ENCODE measurements at places on chromosomes 13 and 19.

DNA sequence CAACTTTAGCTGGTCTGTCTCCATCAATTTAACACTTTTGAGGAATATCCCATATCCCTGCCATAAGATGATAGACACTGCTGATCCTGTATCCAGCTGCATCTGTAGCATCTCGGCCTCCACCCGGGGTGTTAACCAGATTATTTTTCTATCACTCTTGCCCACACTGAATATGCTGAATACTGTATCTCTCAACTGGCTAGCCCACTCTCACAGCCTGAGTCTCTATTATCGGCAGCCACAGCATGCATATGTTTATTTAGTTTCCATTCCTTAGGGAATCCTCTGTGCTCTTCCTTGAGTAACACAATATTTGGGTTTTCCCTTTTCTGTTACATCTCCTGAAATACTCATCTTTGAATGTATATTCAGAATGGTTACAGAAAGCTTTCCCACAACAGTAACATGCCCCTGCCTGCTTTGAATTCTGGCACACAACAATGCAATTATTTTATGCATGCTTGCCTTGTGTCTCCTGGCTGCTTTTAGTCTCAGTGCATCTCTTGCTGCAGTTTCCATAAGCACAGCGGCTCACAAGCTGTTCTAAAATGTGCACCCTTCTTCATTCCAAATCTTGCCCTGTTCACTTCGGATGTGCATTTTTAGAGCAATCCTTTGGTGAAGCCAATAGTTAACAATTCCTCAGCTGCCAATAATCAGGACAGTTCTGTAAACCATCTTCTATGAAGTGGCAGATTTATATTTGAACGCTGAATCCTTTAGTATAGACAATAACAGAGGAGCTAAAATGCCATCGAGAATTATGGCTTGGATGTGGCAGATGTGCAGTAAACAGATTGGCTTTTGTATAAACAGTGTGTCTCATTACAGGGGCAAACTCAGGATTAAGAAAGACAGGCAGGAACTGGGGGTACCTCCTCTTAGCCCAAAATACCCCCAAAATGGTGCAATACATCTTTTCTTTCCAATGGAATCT, 261.9 kb upstream of the SOX21 start:
- no peak for DNase-seq

GRCh38 chr19:7902796-7903243, 857 bp upstream of the MAP2K7 start:
- DNase-seq, result no peak

GRCh38 chr19:41933693-41934426, 5.6 kb upstream of the ERFL start:
- no peak for DNase-seq

DNA sequence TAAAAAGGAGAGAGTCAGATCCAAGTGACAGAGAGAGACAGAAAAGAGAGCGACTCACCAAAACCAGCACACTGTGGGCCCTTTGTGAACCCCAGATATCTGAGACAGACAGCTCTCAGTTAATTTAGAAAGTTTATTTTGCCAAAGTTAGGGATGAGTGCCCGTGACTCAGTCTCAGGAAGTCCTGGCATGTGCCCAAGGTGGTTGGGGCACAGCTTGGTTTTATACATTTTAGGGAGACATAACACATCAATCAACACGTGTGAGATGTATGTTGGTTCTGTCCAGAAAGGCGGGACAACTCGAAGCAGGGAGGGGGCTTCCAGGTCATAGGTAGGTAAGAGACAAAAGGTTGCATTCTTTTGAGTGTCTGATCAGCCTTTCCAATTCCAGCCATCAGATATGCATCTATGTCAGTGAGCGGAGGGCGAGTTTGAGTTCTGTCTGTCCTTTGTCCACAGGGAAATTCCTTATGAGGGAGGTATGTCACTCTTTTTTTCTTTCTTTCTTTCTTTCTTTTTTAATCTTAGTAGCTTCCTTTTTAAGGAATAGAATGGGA, 37.2 kb upstream of the ATP11A start:
- DNase-seq, result no peak

DNA sequence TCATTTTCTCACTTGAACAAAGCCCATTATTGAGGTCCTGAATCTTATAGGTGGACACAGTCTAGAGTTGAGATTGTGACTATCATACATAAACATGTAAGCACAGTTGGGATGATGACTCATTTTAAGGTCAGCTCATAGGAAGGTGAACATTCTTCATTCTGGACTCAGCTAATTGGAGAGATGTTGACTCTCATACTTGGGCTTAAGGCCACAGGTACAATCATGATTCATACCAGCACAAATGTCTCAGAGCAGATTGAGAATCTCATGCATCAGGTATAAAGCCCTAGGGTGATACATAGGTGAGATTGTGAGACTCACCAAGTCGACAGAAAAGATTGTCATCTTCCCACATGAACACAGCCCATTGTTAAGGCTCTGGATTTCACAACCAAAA, 62.3 kb upstream of the ZNF724 start:
- DNase-seq, result no peak

- no peak for DNase-seq
Observed at GRCh38 chr13:22027566-22027965, 356.7 kb downstream of the FGF9 start.

DNA sequence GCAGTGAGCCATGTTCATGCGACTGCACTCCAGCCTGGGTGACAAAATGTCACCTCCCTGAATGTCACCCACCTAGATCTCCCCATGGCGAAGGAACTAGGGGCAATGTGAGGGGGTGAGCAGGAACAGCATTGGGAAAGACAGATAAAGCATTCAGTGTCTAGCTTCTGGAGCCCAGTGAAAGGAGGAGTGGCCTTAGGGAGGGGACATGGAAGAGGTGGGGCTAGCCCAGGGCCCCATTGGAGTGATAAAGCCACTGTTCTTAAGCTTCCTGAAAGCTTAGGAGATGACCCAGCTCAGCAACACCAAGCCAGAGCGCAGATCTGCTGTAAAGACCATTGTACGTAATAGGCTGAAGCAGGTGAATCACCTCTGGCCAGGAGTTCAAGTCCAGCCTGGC, 13.0 kb upstream of the KCNN1 start:
- DNase-seq, result no peak

DNA sequence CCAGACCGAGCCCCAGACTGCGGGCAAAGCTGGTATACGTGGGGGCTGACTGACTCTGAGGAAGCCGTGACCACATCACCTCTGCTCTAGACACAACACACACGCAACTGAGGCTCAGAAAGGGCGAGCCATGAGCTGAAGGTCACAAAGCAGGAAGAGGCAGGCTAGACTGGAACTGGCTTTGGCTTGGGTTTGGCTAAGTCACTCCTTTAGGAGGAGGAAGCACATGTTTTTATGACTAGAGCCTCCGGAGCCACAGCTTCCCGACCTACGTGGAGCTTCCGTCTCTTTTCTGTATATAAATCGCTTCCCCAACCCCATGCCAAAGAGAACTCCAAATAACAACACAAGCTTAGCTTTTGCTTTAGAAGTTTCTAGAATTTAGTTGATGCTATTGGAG, 48.0 kb downstream of the RFX2 start:
- DNase-seq, result no peak

GRCh38 chr19:49911381-49912145, 14.9 kb upstream of the IL4I1 start:
- DNase-seq, result peak; percentile 66

- no peak for DNase-seq
Observed at GRCh38 chr19:11519138-11519537, 9.8 kb downstream of the ECSIT start.

- DNase-seq, result no peak
Observed at GRCh38 chr19:47479701-47480503, 4.1 kb downstream of the KPTN start.

DNA sequence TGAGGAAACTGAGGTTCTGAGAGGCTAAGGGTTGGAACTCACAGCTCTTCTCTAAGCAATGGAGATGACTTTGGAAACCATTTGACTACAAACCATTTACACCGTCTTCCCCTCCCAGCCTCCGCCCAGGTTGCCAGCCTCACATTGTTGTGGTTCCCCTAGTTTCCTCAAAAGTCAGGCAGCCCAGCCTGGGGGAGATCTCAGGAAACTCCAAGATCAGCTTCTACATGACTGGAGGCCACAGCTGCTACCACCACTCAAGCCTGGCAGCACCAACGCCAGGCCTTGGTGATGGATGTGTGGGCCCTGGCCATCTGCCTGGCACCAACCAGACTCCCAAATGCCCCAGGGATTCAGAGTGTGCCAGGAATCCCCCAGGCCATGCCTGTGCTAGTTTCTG, 207.9 kb downstream of the TSHZ3 start:
- no peak for DNase-seq

DNA sequence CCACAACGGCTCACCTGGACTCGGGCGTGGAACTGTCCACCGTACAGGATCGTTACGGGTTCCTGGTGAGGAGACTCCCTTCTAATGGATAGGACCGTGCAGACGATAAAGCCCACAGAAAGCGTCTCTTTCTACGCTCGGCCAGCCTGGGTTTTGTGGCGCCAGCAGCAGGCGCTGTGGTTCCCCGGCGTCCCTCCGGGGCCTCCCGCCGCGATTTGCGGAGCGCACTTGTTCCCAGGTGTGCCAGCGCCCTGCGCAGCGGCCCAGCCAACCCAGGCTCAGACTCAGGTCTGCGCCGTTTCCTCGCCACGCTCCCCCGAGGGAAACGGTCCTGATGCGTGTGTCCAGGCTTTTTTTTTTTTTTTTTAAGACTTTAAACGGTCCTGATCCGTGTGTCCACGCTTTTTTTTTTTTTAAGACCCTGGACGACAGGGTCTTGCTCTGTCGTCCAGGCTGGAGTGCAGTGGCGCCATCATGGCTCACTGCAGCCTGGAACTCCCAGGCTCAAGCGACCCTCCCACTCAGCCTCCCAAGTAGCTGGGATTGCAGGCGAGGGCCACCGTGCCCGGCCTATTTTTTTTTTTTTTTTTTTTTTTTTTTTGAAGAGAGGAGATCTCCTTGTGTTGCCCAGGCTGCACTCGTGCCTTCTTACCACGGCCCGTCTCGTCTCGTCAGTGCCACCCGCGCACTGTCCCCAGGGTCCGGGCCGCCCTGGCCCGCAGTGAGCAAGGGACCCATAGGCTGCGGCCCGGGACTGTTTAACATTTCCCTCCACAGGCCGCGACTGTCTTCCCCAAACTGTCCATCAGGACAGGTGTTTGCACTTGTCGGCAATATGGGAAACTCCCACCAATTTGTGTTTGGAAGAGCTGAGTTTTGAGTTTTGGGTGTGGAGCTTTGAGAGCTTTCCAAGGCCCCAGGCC, 23.8 kb downstream of the GJA3 start:
- DNase-seq, result no peak

DNA sequence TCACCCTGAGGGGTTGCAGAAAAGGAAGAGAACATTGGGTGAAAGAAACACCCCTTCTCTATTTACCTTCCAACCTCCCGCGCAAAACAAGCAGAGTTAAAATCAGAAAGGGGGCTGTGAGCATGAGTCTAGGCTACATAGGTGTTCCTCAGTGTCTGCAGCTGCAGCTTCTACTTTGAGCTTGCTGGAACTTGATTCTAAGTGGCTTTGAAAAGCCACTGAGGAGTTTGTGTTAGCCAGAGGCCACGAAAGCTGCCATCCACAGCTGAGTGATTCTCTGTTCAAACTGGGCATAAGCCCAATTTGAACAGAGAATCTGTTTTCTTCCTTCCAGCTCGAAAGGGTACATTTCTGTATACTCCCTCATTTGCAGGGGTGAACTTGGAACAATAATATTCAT, 343.9 kb downstream of the PCDH9 start:
- DNase-seq, result no peak

DNA sequence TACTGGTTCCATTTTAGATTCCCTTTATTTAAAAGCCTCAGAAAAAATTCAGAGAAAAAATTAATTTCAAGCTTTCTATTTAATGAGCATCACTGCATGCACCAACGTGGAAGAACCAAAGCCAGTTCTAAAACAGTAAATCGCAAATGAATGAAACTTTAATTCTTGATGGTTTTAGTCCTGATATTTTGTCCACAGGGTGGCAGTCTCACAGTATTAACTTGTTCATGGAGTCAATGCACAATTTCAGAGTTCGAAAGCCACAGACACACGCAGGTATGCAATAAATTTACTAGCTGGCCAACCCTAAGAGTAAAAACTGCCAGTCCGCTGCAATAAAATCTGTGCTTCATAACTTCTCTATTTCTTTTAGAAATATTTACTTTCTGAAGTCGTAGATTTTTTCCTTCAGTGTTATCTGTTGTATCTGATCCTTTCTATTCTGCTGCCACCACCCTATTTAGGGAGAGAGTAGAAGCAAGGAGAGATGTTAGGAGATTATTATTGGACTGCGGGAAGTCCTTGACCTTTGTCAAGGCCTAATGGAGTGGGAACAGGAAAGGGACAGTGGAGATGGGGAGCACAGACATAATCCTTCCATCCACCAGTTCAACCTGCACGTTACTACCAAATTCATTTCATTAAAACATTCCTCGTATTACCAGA, 7.0 kb upstream of the WBP4 start:
- no peak for DNase-seq

- no peak for DNase-seq
Observed at GRCh38 chr19:10535613-10536012, 8.1 kb upstream of the ATG4D start.

Measured in GM12891 (cell line).